ENCODE measurements at places on chromosomes 7 and 10.

DNA sequence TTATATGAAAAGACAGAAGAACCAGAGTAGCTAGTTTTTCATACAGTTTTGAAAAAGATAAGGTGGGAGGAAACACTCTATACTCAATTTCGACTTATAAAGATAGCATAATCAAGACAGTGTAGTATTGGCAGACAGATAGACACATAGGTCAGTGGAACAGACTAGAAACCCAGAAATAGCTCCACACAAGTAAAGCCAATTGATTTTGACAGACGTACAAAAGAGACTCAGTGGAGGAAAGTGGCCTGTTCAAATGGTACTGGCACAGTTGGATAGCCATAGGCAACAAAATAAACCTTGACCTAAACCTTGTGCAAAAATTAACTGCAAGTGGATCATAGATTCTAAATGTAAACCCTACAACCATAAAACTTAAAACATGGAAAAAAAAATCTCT lies 46.8 kb downstream of the MAPK8 start:
- no peak for DNase-seq

DNA sequence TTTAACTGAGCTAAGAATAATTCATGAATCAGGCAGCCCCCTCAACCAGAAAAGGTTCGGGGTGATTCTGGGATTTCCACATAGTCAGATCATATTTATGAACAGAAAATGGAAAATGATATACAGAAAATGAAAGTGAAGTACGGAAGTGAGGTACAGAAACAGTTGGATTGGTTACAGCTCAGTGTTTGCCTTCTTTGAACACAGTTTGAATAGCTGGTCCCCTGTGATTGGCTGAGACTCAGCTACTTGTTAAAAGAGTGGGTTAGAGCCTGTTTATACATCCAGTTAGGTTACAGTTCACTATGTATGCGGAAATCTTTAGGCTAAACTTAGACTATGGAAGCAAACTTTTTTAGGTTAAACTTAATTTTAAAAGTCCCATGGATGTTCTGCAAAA lies 511.7 kb downstream of the PLXDC2 start:
- no peak for DNase-seq

DNA sequence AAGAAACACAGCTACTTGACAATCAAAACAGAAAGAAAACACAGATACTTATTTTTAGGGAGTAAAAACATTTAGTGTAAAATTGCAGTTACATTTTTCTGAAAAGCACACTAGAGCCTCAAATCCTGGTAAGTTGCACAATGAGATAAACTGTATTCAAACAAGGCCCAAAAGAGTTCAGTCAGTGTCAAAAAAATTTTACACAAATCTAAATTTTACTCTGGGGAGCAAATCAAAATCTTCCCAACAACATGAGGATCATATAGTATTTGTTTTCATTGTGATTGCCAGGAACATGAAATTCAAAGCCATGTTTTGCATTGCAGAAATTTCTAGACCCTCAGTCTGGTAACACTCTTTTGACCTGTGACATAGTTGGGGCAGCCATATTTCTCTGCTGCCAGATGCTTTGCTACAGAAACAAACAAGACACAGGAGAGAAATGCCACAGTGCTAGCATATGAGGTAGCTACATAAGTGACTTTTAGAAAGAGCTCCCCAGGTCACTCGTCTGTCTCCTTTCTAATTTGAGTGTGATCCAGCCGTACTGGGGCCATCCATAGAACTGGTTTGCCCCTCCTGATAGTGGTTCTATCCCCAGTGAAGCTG lies 49.6 kb downstream of the PDE1C start:
- DNase-seq, result no peak

GRCh38 chr10:12699258-12699700 lies 302.2 kb downstream of the CCDC3 start:
- no peak for DNase-seq

GRCh38 chr7:33982425-33982786 lies 77.1 kb downstream of the BMPER start:
- no peak for DNase-seq

GRCh38 chr10:72041491-72041890 lies 46.9 kb downstream of the SPOCK2 start:
- no peak for DNase-seq

DNA sequence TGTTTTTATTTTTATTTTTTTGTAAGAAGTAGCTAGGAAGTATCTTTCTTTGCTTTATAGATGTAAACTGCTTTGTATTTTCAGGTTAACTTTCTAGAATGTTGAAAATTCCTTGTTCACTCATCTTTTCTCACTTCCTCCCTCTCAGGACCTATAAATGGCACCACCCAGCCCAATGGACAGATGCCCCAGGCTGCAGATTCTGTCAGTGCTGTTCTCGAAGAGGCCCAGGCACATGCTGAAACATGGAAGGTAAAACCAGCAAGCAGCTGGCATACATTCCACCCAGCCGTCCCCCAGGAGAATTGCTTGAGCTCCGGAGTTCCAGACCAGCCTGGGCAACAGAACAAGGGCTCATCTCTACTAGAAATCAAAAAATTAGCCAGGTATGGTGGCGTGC lies 47.1 kb upstream of the PDSS1 start:
- DNase-seq, result no peak

- no peak for DNase-seq
These were observed 21.8 kb downstream of the MRPL32 start for GRCh38 chr7:42953994-42954393.
